ENCODE measurements at places on chromosomes 7 and 10.

- DNase-seq: no peak
Measured at GRCh38 chr7:121872831-121873288, at the start of gene PTPRZ1. Gene PTPRZ1 (plus strand): TSS chr7:121873161. CDS start chr7:121873500, 339 bp downstream.

GRCh38 chr7:50508471-50508943 is 56.7 kb downstream of the DDC start:
- no peak for DNase-seq

DNA sequence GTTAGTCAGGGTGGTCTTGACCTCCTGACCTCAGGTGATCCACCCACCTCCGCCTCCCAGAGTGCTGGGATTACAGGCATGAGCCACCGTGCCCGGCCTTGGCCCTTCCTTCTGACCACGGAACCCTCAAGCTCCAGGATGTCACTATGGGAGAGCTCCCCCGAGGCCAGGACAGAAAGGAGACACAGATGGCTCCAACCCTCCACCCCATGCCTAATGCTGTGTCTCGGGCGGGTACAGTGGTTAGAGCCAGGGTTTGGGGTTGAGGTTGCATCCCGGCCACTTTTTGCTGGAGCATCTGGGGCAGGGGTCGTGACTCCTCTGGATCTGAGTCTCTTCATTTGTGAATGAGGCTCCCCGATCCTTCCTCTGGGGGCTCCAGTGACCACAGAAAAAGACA is 8.1 kb downstream of the MYL10 start:
- DNase-seq: no peak

GRCh38 chr10:89086801-89087521 is 96.4 kb downstream of the FAS start:
- DNase-seq: no peak
